ENCODE measurements at places on chromosomes 6 and 20.

- DNase-seq: no peak
Observed at GRCh38 chr20:4260102-4260501, 244.7 kb upstream of the RNF24 start.

- DNase-seq: no peak
Observed at GRCh38 chr6:37688078-37688850, 9.4 kb downstream of the MDGA1 start.

DNA sequence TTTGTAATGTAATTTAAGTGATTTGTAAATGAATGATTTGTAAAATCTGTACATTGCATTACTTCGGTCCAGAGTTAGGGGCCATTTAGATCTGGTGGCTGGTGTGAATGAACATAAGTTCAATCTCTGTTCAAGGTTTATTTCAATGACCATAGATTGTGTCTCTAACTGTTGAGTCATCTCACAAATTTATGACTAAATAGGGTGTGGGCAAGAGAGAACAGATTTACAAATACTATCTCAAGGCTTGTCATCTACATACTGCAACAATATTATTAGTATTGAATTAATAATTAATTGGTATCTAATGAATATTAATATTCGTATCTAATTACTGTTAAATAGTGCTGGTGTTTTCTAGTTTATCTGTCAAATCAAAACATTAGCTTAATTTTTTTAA lies 115.3 kb upstream of the EDN1 start:
- DNase-seq: no peak

- no peak for DNase-seq
Observed at GRCh38 chr20:2364044-2364443, 16.7 kb upstream of the TGM6 start.

DNA sequence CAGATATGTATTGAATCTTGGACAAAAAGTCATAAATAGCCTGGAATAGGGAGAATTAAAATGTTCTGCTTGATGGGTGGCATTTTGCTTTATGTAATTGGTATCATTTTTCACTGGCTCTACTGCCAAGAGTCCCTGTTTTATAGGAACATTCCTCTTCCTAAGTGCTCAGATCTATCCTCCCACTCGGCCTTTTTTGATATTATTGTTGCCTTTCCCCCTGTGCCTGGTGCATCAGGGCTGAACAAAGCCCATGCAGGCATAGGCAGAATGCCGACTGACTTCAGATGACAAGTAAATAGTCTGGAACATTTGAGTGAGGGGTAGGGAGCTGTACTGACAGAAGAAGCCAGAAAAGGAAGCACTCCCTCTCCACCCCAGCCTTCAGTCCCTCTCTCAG lies 127.0 kb downstream of the PKHD1 start:
- DNase-seq: no peak

GRCh38 chr6:140811642-140812041 lies 1321.1 kb upstream of the GJE1 start:
- no peak for DNase-seq
